ENCODE measurements at places on chromosomes 11 and 22.

DNA sequence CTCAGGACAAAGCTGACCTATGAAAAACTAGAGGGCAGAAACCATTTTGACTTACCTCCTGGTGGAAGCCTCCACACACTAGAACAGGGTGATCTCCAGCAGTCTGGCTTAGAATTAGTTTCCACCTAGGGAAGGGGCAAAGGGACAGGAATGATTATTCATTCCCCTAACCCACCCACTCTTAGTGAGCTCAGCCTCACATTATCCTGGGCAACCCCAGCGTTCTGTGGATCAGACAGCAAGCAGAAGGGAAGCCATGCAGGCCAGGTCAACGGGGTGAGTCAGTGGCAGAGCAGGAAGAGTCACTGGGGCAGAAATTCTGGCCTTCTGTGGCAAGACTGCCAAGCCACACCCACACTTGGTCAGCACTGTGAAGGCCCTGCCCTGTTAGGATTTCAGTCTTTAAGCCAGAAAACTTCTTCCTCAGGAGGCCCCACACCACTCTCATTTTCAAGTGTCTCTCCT is 10.5 kb downstream of the NUMA1 start:
- H3K4me3 ChIP-seq: no peak overlapping the region
- peaks cover 5% of the 10 kb centered on the region for H3K36me3 ChIP-seq
- peak overlapping the region; percentile 71 for H3K27ac ChIP-seq
- peak; percentile 92 for DNase-seq
- H3K4me1 ChIP-seq: peaks cover 60% of the 10 kb centered on the region

GRCh38 chr11:123729602-123730001 is 11.9 kb downstream of the ZNF202 start:
- H3K4me3 ChIP-seq: no peak overlapping the region
- no peaks in the 10 kb centered on the region for H3K27me3 ChIP-seq
- H3K4me1 ChIP-seq: no peaks in the 10 kb centered on the region
- DNase-seq: no peak
- peaks cover 67% of the 10 kb centered on the region for H3K36me3 ChIP-seq
- H3K27ac ChIP-seq: no peak overlapping the region

DNA sequence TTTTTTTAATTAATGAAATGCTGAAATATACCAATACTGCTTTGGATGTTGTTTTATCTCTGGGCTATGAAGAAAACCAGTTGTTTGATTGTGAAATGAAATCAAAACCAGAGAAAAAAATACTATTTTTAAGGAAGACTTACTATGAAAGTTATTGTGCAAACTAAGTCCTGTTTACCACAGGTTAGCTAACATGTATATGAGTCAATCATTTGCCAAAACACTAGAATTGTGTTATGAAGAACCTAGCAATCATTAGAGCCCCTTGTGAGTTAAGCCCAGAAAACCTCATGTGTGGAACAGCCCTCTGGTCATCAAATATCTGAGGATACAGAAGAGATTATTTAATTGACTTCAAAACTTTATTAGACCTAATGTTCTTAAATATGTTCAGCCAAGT is 83.7 kb downstream of the FAT3 start:
- no peaks in the 10 kb centered on the region for H3K27me3 ChIP-seq
- no peak for DNase-seq
- H3K4me1 ChIP-seq: peaks cover 9% of the 10 kb centered on the region
- no peaks in the 10 kb centered on the region for H3K36me3 ChIP-seq
- no peak overlapping the region for H3K4me3 ChIP-seq

DNA sequence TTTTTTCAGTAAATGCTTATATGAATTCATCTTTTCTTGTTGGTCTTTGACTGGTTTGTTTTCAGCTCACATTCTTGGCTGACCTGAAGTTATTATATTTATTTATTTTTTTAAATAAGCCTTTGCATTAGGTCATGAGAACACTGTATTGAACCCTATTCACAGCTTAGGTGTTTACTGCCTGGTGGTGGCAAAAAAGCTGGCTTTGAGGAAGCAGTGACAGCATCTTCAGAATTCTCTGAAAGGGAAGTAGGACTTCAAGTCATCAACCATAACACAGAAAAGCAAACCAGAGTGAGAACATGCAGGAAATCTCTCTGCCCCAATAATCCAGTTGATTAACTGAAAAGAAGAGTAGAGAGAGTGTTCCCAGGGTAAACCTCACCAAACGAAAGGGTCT is 30.3 kb upstream of the MMP13 start:
- no peak overlapping the region for H3K4me3 ChIP-seq
- no peak overlapping the region for H3K27ac ChIP-seq
- no peak for DNase-seq
- H3K4me1 ChIP-seq: no peaks in the 10 kb centered on the region
- no peaks in the 10 kb centered on the region for H3K36me3 ChIP-seq

GRCh38 chr11:92793189-92793588 is 176.3 kb upstream of the MTNR1B start:
- no peaks in the 10 kb centered on the region for H3K4me1 ChIP-seq
- H3K27ac ChIP-seq: no peak overlapping the region
- H3K4me3 ChIP-seq: no peak overlapping the region
- no peak for DNase-seq
- no peaks in the 10 kb centered on the region for H3K27me3 ChIP-seq

GRCh38 chr11:15793043-15793996 is 563.0 kb downstream of the SOX6 start:
- H3K27me3 ChIP-seq: no peaks in the 10 kb centered on the region
- H3K4me3 ChIP-seq: no peak overlapping the region
- H3K27ac ChIP-seq: peak overlapping the region; percentile 58

DNA sequence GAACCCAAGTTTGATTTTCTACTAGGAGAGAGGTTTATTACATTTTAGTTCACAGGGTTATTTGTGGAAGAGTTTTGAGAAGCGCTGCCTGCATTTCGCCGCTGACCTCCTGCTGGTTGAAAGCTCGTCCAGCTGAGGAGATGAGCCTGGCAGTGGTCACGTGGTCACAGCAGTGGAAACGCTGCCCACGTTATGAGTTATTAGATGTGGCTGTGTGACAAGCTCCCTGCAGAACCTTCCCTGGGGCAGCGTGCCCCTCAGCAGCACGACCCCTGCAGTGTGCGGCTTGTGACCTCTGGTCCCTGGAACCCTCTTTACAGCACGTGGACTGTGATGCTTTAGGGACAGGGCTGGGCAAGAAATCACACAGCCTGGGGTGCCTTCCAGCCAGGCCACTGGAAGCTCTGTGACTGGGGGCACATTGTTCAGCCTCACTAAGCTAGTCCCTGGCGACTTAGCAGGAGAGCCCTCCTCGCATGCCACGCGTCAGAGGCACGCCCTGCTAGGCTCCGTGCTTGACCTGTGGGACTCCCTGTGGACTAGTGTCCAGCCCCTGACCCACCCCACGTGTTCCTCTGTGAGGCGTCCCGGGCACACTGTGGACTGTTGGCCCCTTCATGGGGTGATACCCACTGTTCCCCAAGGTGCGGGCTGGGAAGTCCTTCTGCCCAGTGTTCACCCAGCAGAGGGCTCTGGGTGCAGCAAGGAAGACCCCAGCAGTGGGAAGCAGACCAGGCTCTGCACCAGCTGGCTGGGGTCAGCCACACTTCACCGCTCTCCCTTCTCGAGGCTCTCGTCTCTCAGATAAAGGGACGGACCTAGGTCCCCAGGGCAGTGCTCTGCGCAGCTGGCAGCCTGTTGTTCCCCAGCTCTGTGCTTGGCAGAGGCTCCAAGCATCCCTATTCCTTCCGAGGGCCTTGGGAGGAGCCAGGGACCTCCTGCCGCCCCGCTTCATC is 349.5 kb downstream of the TBC1D22A start:
- H3K27ac ChIP-seq: no peak overlapping the region
- no peaks in the 10 kb centered on the region for H3K4me1 ChIP-seq
- no peaks in the 10 kb centered on the region for H3K27me3 ChIP-seq
- H3K36me3 ChIP-seq: peaks cover 8% of the 10 kb centered on the region
- no peak for DNase-seq
- no peak overlapping the region for H3K4me3 ChIP-seq

GRCh38 chr22:38820020-38820419 is 23.8 kb downstream of the NPTXR start:
- no peaks in the 10 kb centered on the region for H3K4me1 ChIP-seq
- H3K4me3 ChIP-seq: no peak overlapping the region

DNA sequence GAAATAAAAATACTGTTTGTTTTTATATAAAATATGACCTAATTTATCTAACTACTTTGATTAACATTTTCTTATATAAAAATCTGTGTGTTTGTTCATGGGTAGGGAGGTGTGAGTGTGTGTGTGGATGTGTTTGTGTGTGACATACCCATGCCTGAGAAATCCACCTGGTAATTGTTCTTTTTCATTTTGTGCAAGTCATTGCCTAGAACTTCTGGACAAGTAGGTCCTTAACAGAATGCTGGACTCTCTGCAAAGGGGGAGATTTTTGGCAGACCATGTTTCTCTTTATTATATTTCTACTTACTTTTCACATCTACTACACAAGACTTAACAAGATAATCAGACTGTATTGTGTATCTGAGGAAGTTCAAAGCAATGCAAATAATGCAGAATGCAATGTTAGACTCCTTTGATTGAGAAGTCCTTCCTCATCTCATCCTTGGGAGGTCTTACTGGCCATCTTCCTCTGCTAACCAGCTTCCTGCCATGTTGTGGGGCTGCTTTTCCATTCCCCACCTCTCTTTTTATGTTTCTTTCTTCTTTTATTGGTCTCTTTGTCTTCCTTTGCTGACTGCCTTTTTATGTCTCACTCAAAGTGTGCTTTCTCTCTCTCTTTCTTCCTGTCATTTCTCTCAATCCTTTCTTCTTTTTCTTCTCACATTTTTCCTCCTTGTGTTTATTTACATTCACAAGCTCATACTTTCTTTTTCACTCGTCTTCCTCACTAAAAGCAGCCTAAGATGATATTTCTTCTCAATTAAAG is 1017.0 kb upstream of the CNTN5 start:
- no peak for DNase-seq
- no peaks in the 10 kb centered on the region for H3K4me1 ChIP-seq
- no peak overlapping the region for H3K27ac ChIP-seq
- no peaks in the 10 kb centered on the region for H3K36me3 ChIP-seq
- no peak overlapping the region for H3K4me3 ChIP-seq

DNA sequence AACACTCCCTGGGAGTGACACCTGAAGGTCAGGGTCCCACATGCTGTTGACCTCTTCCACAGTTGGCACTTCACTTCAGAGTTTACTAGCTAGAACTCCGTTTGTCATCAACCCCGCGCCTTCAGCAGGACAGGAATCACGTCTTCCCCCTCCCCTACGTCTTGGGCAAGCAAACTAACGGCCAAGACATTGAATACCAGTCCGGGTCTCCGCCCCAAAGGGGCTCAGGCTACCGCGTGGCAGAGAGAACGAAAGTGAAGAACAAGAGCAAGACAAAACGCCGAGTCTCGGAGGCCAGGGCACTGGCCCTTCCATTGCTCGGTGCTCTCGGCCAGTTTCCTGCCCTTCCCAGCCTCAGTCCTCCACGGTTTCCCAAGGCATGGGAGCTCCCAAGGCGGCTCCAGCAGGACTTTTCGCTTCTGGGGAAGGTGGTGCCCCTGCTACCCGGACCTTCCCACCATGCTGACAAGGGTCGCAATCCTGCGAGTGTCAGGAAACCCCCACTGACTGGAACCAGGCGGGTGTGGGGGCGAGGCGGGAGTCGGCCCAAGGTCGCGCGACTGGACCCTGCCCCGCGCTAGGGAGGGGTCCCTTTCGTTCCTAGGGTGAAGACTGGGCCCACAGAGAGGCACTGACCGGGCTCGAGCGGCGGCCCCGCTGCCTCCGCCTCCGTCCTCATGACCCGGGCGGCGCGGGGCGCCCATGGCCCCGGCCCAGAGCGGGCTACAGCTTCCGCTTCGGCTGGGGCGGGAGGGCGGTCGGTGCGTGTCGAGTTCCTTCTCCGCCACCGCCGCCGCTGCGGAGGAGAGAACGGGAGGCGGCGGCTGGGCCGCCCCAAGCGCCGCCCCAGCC is at the start of gene GUCD1:
Gene GUCD1, minus strand, starts transcription at position 826 of the 852 bp plus-strand sequence. Its CDS starts 147 bp downstream, at position 679.
- peak within 1 kb of the TSS; percentile 99 for H3K27ac ChIP-seq
- peaks cover 50% of the 10 kb centered on the region for H3K4me1 ChIP-seq
- H3K36me3 ChIP-seq: peaks cover 15% of the 10 kb centered on the region
- DNase-seq: peak; percentile 73

GRCh38 chr11:21475276-21475675 is 717.6 kb upstream of the ANO5 start:
- H3K4me3 ChIP-seq: no peak overlapping the region
- H3K27me3 ChIP-seq: no peaks in the 10 kb centered on the region
- no peak for DNase-seq
- no peaks in the 10 kb centered on the region for H3K36me3 ChIP-seq

GRCh38 chr11:65793625-65794400 is 7.0 kb downstream of the OVOL1 start:
- no peaks in the 10 kb centered on the region for H3K27me3 ChIP-seq
- DNase-seq: no peak
- no peaks in the 10 kb centered on the region for H3K4me1 ChIP-seq
- H3K4me3 ChIP-seq: no peak overlapping the region
- H3K27ac ChIP-seq: no peak overlapping the region

DNA sequence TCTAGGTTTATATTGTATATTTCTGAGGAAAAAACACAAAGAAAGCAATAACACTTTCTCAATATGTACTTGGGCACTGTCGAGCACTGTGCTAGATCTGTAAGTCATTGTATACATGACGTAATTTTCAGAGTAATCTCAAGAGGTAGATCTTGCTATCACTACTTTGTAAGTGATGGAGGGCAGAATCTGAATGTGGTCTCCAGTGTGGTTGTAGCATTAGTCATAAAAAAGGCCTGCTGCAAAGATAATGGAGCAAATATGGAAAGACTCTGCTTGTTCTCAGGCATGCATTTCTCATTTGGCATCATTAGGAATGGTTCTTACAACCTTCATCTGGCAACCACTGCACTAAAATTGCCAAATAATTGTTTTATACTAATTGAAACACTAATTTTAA is 419.8 kb upstream of the CCDC179 start:
- no peak overlapping the region for H3K27ac ChIP-seq
- no peak for DNase-seq
- no peaks in the 10 kb centered on the region for H3K36me3 ChIP-seq

GRCh38 chr11:39011797-39012196 is 2413.8 kb upstream of the RAG2 start:
- no peak overlapping the region for H3K4me3 ChIP-seq
- H3K27me3 ChIP-seq: no peaks in the 10 kb centered on the region
- no peak for DNase-seq
- no peaks in the 10 kb centered on the region for H3K36me3 ChIP-seq
- no peak overlapping the region for H3K27ac ChIP-seq

- H3K4me1 ChIP-seq: no peaks in the 10 kb centered on the region
- no peak overlapping the region for H3K4me3 ChIP-seq
- no peaks in the 10 kb centered on the region for H3K27me3 ChIP-seq
- no peak for DNase-seq
- no peak overlapping the region for H3K27ac ChIP-seq
Observed at GRCh38 chr22:38830026-38830844, 13.6 kb downstream of the NPTXR start.

- no peaks in the 10 kb centered on the region for H3K4me1 ChIP-seq
- peaks cover 11% of the 10 kb centered on the region for H3K36me3 ChIP-seq
- H3K4me3 ChIP-seq: no peak overlapping the region
- no peak overlapping the region for H3K27ac ChIP-seq
- H3K27me3 ChIP-seq: no peaks in the 10 kb centered on the region
- no peak for DNase-seq
Observed at GRCh38 chr22:38107692-38108515, 2.6 kb downstream of the BAIAP2L2 start.

All from tibial artery (tissue), 4 donors.